ENCODE measurements at places on chromosomes 11 and 22.

DNA sequence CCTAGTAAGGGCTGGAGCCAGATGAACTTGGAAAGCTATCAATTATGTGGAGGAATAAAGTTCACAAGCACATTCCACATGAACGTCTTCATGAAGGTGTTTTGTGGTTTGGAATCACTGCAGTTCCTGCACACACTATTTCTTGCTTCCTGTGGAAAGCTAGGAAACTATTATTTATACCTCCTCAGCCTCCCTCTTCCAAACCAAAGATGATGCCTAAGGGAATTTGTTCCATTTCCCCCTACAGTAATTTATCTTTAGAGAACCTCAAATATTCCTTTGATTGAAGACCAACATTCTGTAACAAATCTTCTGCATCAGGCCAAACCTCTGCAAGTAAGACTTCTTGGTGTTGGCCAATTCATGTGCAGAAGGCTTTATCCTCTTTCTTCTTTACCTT, 115.8 kb upstream of the ARHGAP20 start:
- DNase-seq: no peak

GRCh38 chr22:31333641-31334040, 12.5 kb downstream of the PATZ1 start:
- no peak for DNase-seq

DNA sequence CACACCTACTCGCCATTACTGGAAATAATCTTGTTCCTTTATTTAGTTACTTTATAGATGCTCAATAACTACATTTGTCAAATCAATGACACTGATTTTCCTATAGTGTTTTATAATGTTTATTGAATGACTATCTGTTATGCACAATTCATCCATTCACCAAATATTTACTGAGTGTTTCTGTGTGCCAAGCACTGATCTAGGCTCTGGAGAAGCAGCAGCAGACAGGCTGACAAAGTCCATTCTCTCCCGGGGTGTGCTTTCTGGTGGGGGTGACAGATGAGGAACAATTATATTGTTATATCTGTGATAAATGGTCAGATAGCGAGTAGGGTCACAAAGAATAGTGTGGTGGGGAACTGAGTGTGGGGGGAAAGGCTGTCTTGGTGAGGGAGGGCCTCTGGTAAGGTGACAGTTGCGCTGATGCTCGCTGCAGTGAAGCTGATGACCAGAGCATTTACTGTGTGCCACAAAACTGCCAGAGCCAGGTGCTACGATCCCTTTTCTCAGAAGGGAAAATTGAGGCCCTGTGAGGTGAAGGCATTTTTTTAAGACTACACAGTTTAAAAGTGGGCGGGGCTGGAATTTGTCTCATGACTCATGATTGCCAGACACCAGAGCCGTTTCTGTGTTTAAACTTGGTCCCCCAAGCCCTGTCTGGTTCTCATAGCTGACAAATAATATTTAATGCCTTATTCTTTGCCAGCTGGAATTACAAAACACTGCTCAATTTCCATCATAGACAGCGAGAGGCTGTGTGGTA, 10.2 kb downstream of the PACS1 start:
- DNase-seq: no peak

DNA sequence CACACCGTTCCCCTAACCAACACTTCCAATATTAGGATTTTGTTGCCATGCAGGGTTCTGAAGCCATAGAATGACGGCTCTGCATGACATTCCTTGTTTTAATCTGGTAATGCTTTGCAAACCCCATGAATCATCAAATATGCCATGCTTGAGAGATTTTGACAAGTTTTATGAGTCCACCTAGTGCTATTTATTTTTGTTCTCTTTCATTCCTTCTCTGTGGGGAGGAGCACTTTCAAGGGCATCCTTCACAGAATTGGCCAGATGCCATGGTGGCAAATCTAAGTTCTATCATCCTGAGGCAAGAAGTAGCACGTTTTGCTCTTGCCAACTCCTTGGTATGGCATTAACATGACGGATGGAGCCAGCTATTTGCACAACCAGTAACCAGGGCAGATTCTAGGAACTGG, 268.4 kb downstream of the FAM76B start:
- no peak for DNase-seq

GRCh38 chr22:22388494-22388893, 120.0 kb downstream of the ZNF280B start:
- DNase-seq: no peak

GRCh38 chr11:91272089-91272488, 952.5 kb upstream of the FAT3 start:
- DNase-seq: no peak

DNA sequence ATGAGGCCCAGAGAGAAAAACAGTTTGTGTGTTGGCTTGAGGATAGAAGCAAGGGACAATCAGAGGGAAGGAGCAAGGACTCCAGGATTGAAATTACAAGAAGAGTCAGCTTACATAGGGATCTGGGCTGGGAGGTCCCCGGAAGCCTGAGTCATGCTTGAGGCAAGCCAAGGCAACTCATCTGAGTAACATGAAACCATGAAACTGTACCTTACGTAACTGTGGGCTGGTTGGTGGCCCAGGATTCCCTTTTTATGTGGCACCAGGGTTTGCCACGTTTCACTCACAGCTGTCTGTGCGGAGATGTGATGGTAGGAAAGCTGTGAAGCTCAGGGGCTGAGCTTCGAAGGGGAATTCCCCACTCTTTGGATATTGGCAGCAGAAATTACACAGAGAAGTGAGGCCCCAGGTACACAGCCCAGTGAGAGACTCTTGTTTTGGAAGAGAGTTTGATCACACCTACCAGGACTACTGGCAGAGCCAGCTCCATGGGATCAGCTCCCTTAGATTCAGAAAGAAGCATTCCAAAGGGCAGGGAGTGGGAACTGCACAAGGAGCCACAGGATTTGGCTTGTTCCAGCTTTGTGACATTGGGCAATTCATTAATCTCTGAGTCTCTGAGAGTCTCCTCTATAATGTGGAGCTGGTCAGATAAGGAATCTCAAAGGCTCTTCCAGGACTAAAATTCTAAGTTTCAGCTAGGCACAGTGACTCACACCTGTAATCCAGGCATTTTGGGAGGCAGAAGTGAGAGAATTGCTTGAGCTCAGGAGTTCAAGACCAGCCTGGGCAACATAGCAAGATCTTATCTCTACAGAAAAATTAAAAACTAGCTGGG, 7.8 kb downstream of the SLC5A1 start:
- DNase-seq: no peak

DNA sequence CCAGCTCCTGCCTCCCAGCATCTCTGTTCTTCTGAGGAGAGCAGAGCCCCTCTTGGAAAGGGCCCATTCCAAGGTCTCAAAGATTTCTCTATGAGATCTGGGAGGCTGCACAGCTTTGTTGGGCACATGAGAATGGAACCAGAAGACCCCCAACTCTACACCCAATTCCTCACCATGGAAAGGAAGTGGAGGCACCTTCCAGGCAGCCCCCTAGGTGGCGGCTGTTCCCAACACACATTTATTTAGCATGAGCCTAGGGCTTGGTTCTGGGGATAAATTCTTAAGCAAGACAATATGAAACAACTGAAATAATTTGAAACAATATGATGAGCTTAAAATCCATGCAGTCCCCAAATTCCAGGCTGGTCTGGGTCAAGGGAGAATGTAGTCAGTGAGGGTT, 100.4 kb downstream of the TIMP3 start:
- DNase-seq: no peak

DNA sequence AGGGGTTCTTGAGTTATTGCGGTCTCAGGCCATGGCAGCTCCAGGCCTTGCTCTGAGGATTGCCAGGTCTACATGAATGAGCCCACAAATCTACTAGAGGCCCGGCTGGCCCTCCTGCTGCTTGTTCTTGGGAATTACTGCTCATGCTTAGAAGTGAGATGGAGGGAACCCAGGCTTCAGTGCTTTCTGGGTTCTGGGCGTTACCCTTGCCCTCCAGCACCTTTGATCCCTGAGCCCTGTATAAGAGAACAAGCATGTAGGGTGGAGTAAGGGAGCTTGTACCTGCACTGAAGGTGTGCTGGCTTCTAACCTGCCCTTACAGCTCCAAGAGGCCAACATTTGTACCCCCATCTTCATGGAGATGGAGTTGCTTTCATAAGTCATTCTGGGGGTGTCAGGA, 4.0 kb downstream of the NAA40 start:
- DNase-seq: no peak

DNA sequence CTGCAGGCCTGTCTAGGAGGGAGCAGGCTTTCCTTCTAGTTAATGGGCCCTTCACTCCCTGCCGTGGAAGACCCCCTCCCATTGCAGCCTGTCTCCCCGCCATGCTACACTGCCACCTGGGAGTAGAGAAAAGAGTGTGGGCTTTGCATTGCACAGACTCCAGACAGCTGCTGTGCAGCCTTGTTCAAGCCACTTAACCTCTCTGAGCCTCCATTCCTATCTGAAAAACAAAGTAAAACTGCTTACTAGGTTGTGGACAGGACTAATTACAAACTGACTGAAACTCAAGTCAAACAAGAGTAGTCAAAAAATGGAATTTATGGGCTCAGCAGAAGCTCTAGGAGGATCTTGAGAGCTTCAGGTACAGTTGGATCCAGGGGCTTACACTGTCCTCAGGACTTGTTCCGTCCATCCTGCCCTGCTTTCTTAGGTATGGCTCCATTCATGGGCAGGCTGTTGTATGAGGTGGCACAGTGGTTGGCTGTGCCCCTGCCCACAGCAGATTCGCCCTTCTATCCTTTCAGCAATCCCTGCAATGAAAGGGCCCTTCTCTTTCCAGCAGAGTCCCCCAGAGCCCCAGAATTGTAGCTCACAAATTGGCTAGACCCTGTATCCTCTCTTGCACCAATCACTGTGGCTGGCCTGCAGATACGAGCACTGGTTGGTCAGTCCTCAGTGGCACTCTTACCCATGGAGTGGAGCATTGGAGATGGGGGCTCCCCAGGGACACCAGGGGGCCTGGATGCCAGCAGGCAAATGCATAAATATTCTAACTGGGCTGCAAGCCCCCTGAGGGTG, 19.6 kb downstream of the PRDM11 start:
- no peak for DNase-seq

DNA sequence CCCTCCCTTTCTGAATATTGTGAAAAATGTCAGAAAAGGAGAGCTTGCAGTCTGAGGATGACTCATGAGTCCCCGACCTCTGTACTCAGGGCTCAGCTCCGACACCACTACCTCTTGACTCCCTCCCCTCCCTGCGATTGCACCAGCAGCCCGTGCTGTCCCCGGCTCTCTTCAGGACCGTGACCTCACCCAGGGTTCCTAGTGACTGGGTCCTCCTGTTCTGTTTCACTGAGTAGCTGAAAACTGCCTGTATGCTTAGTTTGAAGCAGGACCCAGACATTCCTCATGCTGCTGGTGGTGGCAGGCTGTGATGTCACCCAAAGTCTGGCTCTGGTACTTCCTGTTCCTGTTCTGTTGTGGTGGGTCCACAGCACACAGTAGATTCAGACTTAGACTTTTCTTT, 11.7 kb downstream of the PHRF1 start:
- no peak for DNase-seq

GRCh38 chr11:108904480-108904879, 239.6 kb downstream of the DDX10 start:
- DNase-seq: no peak

- DNase-seq: no peak
These were observed 50.9 kb upstream of the NFRKB start for GRCh38 chr11:129946256-129946655.

DNA sequence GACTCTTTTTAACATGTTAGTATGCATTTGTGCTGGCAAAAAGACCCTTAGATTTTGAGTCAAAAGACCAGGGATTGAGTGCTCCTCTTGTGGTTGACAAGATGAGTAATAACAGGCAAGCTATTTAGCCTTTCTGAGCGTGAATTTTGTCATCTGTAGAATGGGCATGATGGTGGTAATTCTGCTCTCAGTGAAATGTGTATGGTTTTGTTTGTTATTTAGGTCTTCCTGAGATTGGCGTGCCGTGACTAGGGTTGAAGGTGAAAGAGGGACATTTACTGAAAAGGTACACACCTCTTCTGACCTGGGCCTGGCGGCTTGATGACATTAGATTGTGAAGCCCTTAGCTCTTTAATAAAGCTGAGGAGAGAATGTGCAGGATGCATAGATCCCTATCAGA, 8.4 kb upstream of the CEP295 start:
- DNase-seq: no peak

DNA sequence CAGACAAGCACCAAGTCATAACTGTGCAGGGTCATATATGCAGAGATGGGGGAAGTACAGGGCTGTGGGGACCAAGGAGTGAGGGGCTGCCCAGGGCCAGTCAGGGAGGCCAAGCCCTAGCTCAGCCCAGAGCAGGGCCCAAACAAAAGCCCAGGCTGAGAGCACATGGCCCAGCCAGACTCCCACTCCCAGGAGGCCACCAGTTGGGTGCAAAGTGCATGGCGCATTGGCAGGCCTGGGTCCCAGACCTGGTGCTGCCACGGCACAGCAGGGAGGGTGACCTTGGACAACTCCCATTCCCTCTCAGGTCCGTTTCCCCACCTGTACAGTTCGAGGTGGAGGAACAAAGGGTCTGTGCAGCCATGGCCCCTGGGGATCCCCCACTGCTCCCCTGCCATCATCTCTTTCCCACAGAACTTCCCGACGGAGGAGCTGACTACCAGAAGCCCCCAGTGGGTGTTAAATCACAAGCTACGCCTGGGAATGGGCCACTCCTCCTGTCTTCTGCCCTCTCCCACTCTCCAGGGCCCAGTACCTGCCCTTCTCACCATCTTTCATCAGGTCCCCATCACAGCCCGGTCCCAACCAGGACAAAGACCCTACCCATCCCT, 608 bp downstream of the NIPSNAP1 start:
- no peak for DNase-seq

Data from left kidney (tissue), 8 donors.